ENCODE measurements at places on chromosomes 2 and 18. TPM values are rescaled to one million over a fixed set of nuclear protein-coding genes. Genes with fewer than 3 reads are reported as not detected.

Gene MAPRE3
- 27.1 TPM for total RNA-seq

Gene SLC16A14
- total RNA-seq = 2.2 TPM

Gene ODC1
- total RNA-seq = 30.1 TPM

Gene INPP1
- 23.4 TPM for total RNA-seq

Gene ACTG2
- 22.2 TPM for total RNA-seq

DNA sequence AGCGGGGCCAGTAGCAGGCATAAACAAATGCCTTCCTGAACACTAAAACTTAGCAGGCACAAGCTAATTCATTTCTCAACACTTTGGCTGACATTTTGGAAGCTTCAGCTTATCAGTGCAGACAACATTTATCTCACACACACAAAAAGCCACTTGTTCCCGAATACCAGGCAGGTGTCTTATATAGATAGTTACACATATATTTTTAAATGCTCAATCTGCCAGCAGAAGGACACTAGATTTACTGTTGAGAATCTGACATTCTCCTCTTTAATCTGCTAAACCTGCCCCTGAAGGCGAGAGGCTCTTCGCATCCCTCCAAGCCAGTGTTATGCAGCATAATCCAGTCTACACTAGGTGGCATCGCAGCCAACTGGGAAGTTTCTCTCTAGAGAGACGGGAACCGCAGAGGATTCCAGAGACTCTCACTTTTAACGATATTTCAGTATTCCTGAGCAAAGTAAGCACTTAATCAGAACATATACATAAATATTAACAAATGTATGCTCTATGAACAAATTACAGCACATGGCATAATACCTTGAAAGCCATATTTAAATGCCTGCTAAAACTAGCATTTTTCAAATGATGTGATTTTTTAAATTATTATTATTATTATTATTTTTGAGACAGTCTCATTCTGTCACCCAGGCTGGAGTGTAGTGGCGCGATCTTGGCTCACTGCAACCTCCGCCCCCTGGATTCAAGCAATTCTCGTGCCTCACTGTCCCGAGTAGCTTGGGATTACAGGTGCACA lies 90.2 kb upstream of the SCG2 start:
- H3K4me3 ChIP-seq = no peak overlapping the region
- no peak overlapping the region for H3K27ac ChIP-seq
- H3K4me1 ChIP-seq = no peaks in the 10 kb centered on the region
- H3K27me3 ChIP-seq = no peaks in the 10 kb centered on the region
- no peaks in the 10 kb centered on the region for H3K36me3 ChIP-seq

- no peaks in the 10 kb centered on the region for H3K27me3 ChIP-seq
- H3K27ac ChIP-seq = no peak overlapping the region
- H3K4me3 ChIP-seq = no peak overlapping the region
- peaks cover 42% of the 10 kb centered on the region for H3K36me3 ChIP-seq
These were observed 2.6 kb downstream of the CNPPD1 start for GRCh38 chr2:219174146-219174545.

DNA sequence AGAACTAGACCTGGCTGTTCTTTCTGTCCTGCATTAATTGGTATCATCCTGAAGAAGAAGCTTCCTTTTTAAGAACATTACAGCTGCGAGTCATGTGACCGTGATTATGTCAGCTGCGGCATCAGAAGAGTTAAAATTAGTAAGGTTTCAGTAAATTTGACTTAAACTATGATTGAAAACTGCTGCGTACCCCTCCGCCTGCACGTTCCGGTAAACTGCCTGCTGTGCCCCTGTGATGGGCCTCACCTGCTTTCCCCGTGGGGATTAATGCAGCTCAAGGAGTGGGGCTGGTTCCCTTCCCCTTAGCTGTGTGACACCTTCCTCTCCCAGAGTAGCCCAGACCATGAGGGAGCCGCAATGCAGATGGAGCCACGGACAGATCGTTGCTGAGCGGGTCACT lies 36.1 kb upstream of the MYO3B start:
- no peaks in the 10 kb centered on the region for H3K4me1 ChIP-seq
- H3K36me3 ChIP-seq = no peaks in the 10 kb centered on the region
- H3K27me3 ChIP-seq = no peaks in the 10 kb centered on the region
- DNase-seq = no peak

DNA sequence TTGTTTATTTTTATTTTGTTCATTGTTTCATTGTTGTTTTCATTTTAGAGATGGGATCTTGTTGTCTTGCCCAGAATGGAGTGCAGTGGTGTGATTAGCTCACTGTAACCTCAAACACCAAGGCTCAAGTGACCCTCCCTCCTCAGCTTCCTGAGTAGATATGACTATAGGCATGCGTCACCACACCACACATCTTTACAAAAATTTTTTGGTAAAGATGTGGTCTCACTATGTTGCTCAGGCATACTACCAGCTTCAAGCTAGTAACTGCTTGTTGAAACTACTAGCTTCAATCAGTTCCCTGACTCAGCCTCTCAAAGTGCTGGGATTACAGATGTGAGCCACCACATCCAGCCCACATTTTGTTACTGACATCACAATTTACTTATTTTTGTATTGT lies 14.8 kb downstream of the FAM237A start:
- no peaks in the 10 kb centered on the region for H3K36me3 ChIP-seq
- H3K27ac ChIP-seq = no peak overlapping the region
- H3K4me3 ChIP-seq = no peak overlapping the region
- H3K4me1 ChIP-seq = no peaks in the 10 kb centered on the region

- peak overlapping the region; percentile 97 for H3K27ac ChIP-seq
- peaks cover 6% of the 10 kb centered on the region for H3K36me3 ChIP-seq
- no peak for DNase-seq
- peaks cover 92% of the 10 kb centered on the region for H3K4me1 ChIP-seq
- peak overlapping the region; percentile 81 for H3K4me3 ChIP-seq
- no peaks in the 10 kb centered on the region for H3K27me3 ChIP-seq
These were observed 1.7 kb downstream of the TMBIM1 start for GRCh38 chr2:218290316-218291261.

GRCh38 chr2:191631754-191632153 lies 46.2 kb upstream of the NABP1 start:
- no peak overlapping the region for H3K27ac ChIP-seq
- H3K4me3 ChIP-seq = no peak overlapping the region
- no peaks in the 10 kb centered on the region for H3K27me3 ChIP-seq
- H3K36me3 ChIP-seq = no peaks in the 10 kb centered on the region
- peaks cover 3% of the 10 kb centered on the region for H3K4me1 ChIP-seq
- DNase-seq = peak; percentile 73

DNA sequence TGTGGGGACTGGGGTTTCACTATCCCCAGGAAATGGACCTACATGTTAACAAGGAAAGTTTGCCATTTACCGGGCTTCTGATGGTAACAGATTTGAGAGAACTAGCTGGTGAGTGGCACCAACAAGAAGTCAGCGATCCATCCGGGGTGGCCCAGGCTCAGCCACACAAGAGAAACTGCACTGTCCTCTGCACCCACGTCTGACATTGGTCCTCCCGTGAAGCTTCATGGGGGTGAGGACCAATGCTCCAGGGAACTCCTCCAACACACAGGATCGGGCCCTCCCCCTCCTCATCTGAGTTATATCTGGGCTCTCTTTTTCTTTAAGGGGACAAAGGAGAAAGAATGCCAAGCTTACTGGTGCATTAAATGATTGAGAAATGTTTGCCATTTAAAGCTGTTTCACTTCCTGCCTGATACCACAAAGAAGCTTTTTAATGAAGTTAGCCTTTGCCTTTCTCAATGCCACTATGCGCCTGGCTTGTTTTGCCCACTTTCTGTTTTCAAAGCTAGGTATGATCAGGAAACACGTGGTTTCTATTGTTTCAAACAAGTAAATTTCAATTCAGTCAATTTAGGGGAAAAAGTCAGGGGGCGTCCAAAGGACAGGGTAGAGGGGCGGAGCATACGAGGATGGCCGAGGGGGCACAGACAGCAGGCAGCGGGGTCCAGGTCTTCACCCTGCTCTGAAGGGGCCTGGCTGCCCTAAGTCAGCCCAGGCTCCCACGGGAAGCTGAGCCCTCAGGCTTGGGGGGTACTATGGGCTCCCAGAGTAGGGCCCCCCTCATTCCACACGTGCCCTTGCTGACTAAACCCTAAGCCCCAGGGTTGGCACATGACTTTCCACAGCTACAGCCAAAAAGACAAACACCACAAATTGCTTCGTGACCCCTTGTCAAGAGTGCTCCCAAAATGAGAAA lies 204.0 kb upstream of the ID2 start:
- no peaks in the 10 kb centered on the region for H3K27me3 ChIP-seq
- H3K27ac ChIP-seq = peak overlapping the region; percentile 54
- peaks cover 56% of the 10 kb centered on the region for H3K4me1 ChIP-seq
- no peak overlapping the region for H3K4me3 ChIP-seq
- DNase-seq = peak; percentile 50

DNA sequence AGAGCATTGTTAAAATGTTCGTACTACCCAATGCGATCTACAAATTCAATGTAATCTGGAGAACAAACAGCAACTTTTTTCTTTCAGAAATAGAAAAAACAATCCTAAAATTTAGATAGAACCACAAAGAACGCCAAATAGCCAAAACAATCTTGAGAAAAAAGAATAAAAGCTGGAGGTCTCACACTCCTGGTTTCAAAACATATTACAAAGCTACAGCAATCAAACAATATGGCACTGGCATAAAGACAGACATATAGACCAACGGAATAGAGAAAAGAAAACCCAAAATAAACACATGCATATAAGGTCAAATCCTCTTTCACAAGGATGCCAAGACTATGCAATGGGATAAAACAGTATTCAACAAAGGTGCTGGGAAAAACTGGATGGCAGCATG lies 74.5 kb downstream of the MAP4K3 start:
- no peak overlapping the region for H3K4me3 ChIP-seq
- no peak for DNase-seq

DNA sequence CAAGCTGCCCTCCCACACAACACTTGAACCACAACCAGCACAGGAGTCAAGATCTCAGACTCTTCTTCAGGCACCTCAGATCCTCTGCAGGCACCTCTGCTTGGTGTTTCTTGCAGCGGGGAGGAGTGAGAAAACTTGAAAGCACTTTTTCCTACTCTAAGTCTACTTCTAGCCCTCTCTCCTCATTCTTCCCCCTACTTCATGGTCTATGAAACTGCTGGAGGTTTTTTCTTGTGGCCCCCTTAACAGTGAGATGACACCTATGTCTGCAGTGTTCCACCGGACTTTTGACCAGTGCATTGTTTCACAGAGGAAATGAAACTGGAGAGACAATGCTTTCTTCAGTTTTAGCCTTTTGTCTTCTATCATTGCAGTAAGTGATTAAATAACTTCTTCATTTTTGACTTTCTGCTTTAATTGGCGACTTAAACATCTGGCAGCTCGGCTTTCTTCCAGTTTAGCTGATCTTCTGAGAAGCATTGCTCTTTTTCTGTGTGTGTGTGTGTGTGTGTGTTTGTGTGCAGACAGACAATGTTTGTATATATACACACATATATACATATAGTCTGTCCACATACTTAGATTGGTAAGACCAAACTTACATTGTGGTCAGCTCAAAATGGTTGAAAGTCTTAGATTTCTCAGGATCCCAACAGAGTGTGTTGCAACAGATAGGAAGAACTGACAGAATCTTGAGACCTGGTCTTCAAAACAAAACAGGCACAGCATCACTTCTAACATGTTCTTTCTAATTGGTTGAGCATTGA lies 1474.0 kb upstream of the TMEFF2 start:
- no peak overlapping the region for H3K4me3 ChIP-seq
- H3K4me1 ChIP-seq = no peaks in the 10 kb centered on the region
- no peaks in the 10 kb centered on the region for H3K27me3 ChIP-seq
- H3K36me3 ChIP-seq = no peaks in the 10 kb centered on the region

- H3K27me3 ChIP-seq = no peaks in the 10 kb centered on the region
- H3K36me3 ChIP-seq = no peaks in the 10 kb centered on the region
- H3K4me1 ChIP-seq = no peaks in the 10 kb centered on the region
These were observed 477.5 kb downstream of the SLC4A3 start for GRCh38 chr2:220104871-220105351.

- no peak for DNase-seq
- no peaks in the 10 kb centered on the region for H3K36me3 ChIP-seq
- peaks cover 20% of the 10 kb centered on the region for H3K4me1 ChIP-seq
- peaks cover 21% of the 10 kb centered on the region for H3K27me3 ChIP-seq
These were observed 5.2 kb downstream of the DYSF start for GRCh38 chr2:71458413-71459083.

- DNase-seq = no peak
- no peaks in the 10 kb centered on the region for H3K36me3 ChIP-seq
- H3K27me3 ChIP-seq = no peaks in the 10 kb centered on the region
- peaks cover 3% of the 10 kb centered on the region for H3K4me1 ChIP-seq
- H3K27ac ChIP-seq = no peak overlapping the region
These were observed 124.7 kb downstream of the GULP1 start for GRCh38 chr2:188416367-188416766.

DNA sequence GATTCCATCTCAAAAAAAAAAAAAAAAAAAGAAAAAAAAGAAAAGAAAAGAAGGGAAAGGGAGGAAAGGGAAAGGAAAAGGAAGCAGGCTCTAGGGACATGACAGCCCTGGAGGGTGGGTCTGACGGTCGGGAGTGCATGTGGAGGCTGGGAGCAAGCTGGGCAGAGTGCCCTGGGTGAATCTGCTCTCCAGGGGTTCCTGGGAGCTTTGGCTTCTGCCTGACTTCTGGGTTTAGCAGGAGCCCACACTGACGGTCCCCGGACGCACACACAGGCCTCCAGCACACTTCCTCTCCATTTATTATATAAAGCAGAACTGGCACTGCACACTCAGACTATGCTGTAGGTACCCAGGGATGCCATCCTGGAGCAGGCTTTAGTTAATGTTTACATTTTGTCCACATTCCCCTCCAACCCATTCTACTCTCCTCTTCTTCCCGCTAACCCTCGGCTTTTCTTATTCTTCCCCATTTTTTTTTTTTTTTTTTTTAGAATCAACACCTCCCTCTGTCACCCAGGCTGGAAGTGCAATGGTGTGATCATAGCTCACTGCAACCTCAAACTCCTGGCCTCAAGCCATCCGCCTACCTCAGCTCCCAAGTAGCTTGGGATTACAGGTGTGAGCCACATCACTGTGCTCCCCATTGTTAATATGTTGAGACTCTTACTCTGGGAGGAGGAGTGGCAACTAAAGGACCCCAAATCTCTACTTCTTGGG lies 151.1 kb upstream of the SLC1A4 start:
- peak; percentile 56 for DNase-seq
- no peaks in the 10 kb centered on the region for H3K36me3 ChIP-seq
- no peaks in the 10 kb centered on the region for H3K27me3 ChIP-seq
- H3K27ac ChIP-seq = no peak overlapping the region
- peaks cover 18% of the 10 kb centered on the region for H3K4me1 ChIP-seq

Measured in lower lobe of right lung (tissue), 2 donors.